A549 treated with RU486 at 1 μM for 4 hours (cell line): ENCODE measurements at places on chromosomes 16 and 17. TPM values are rescaled to one million over a fixed set of nuclear protein-coding genes. Genes with fewer than 3 reads are reported as not detected.

HOXB6 gene
- 4.0 to 6.9 TPM (median 5.4 TPM) in 5 replicates for total RNA-seq

C17orf67 gene
- 1.3 to 2.5 TPM (median 2.1 TPM) in 5 replicates for total RNA-seq

ITGA2B gene
- total RNA-seq = 0.84 to 2.2 TPM (median 1.4 TPM) in 5 replicates

GPR179 gene
- 0.02 to 0.05 TPM (median 0.03 TPM) in 5 replicates for total RNA-seq

NOS2 gene
- total RNA-seq = 0.11 to 0.19 TPM (median 0.16 TPM) in 5 replicates

MMP28 gene
- 4.1 to 7.9 TPM (median 6.6 TPM) in 5 replicates for total RNA-seq

SLC12A3 gene
- total RNA-seq = not detected in 5 replicates

STAC2 gene
- 0.12 to 0.34 TPM (median 0.21 TPM) in 5 replicates for total RNA-seq

IL17C gene
- not detected in 5 replicates for total RNA-seq

PRAC1 gene
- total RNA-seq = not detected in 5 replicates

RUNDC3A gene
- total RNA-seq = 0.29 to 0.59 TPM (median 0.53 TPM) in 5 replicates

MMP25 gene
- total RNA-seq = 0.49 to 1.0 TPM (median 0.79 TPM) in 5 replicates

NUPR1 gene
- total RNA-seq = 10.7 to 28.8 TPM (median 16.5 TPM) in 5 replicates

GSDMA gene
- total RNA-seq = not detected in 5 replicates

CMC2 gene
- 121 to 140 TPM (median 129 TPM) in 5 replicates for total RNA-seq

CD79B gene
- 0.16 TPM in 1 of 5 replicates, not detected in the others for total RNA-seq

RAB37 gene
- total RNA-seq = 1.0 to 3.1 TPM (median 1.2 TPM) in 5 replicates

RAB26 gene
- 2.7 to 5.0 TPM (median 4.0 TPM) in 5 replicates for total RNA-seq

PDILT gene
- total RNA-seq = not detected in 5 replicates

THRA gene
- total RNA-seq = 13.3 to 19.6 TPM (median 18.7 TPM) in 5 replicates

GLP2R gene
- 8.5 to 17.6 TPM (median 11.2 TPM) in 5 replicates for total RNA-seq

ZG16 gene
- total RNA-seq = not detected in 5 replicates

CCL4L2 gene
- not detected in 5 replicates for total RNA-seq

SEC14L5 gene
- total RNA-seq = 0.05 to 0.09 TPM (median 0.06 TPM) in 4 of 5 replicates, not detected in the other

ACSM3 gene
- 4.1 to 4.7 TPM (median 4.5 TPM) in 5 replicates for total RNA-seq

BEAN1 gene
- total RNA-seq = 2.3 to 3.5 TPM (median 3.2 TPM) in 5 replicates

SDR42E1 gene
- 1.2 to 1.6 TPM (median 1.4 TPM) in 5 replicates for total RNA-seq

HIC1 gene
- 0.96 to 1.8 TPM (median 1.6 TPM) in 5 replicates for total RNA-seq

SERPINF2 gene
- 1.2 to 2.1 TPM (median 2.0 TPM) in 5 replicates for total RNA-seq

CPNE7 gene
- total RNA-seq = 41.6 to 67.2 TPM (median 63.9 TPM) in 5 replicates

CA4 gene
- total RNA-seq = 0.22 to 0.41 TPM in 2 of 5 replicates, not detected in the others

CDC42EP4 gene
- 64.3 to 85.6 TPM (median 78.7 TPM) in 5 replicates for total RNA-seq

REXO5 gene
- 3.7 to 4.4 TPM (median 3.9 TPM) in 5 replicates for total RNA-seq

FBXW10B gene
- total RNA-seq = 2.2 to 4.3 TPM (median 3.1 TPM) in 5 replicates

KRT222 gene
- 0.30 to 0.59 TPM (median 0.38 TPM) in 4 of 5 replicates, not detected in the other for total RNA-seq

C1QTNF1 gene
- total RNA-seq = 35.7 to 47.9 TPM (median 37.7 TPM) in 5 replicates

VTN gene
- 16.0 to 24.4 TPM (median 22.0 TPM) in 5 replicates for total RNA-seq

WNT9B gene
- not detected in 5 replicates for total RNA-seq

KCNJ12 gene
- 0.71 to 1.2 TPM (median 1.2 TPM) in 5 replicates for total RNA-seq

PRAC2 gene
- total RNA-seq = not detected in 5 replicates

BRIP1 gene
- 1.8 to 4.6 TPM (median 4.3 TPM) in 5 replicates for total RNA-seq

C16orf96 gene
- total RNA-seq = not detected in 5 replicates

FLYWCH1 gene
- total RNA-seq = 19.5 to 28.3 TPM (median 27.5 TPM) in 5 replicates

ERI2 gene
- total RNA-seq = 9.2 to 13.5 TPM (median 13.0 TPM) in 5 replicates

CNGB1 gene
- 0.07 to 0.25 TPM (median 0.13 TPM) in 5 replicates for total RNA-seq

HSD17B1 gene
- 0.74 to 1.6 TPM (median 1.2 TPM) in 5 replicates for total RNA-seq

SMIM36 gene
- not detected in 5 replicates for total RNA-seq

IL34 gene
- 0.46 to 1.3 TPM (median 0.71 TPM) in 5 replicates for total RNA-seq

KLHL10 gene
- 0.08 to 0.09 TPM (median 0.08 TPM) in 3 of 5 replicates, not detected in the others for total RNA-seq

CCT6B gene
- 0.37 to 2.4 TPM (median 1.8 TPM) in 5 replicates for total RNA-seq

BCAR1 gene
- 58.6 to 101 TPM (median 86.6 TPM) in 5 replicates for total RNA-seq

CCL1 gene
- not detected in 5 replicates for total RNA-seq

SLFN12 gene
- total RNA-seq = 0.06 to 0.12 TPM in 2 of 5 replicates, not detected in the others

CCDC144A gene
- 0.26 to 1.6 TPM (median 1.5 TPM) in 5 replicates for total RNA-seq

CETP gene
- not detected in 5 replicates for total RNA-seq

HOXB1 gene
- total RNA-seq = not detected in 5 replicates

PIK3R5 gene
- 0.25 TPM in 1 of 5 replicates, not detected in the others for total RNA-seq

KREMEN2 gene
- total RNA-seq = 1.3 to 2.4 TPM (median 2.3 TPM) in 5 replicates
